ENCODE measurements at places on chromosomes 2 and 18.

- no peak for DNase-seq
Measured at GRCh38 chr18:68925268-68925667, 127.4 kb downstream of the CCDC102B start.

GRCh38 chr2:196954001-196954400, 27.5 kb upstream of the PGAP1 start:
- DNase-seq: no peak

- no peak for DNase-seq
Measured at GRCh38 chr2:134402410-134402809, 148.5 kb downstream of the MGAT5 start.

- no peak for DNase-seq
Measured at GRCh38 chr18:33596178-33596854, 18.3 kb downstream of the ASXL3 start.

- no peak for DNase-seq
Measured at GRCh38 chr2:198490748-198491147, 686.4 kb downstream of the PLCL1 start.

DNA sequence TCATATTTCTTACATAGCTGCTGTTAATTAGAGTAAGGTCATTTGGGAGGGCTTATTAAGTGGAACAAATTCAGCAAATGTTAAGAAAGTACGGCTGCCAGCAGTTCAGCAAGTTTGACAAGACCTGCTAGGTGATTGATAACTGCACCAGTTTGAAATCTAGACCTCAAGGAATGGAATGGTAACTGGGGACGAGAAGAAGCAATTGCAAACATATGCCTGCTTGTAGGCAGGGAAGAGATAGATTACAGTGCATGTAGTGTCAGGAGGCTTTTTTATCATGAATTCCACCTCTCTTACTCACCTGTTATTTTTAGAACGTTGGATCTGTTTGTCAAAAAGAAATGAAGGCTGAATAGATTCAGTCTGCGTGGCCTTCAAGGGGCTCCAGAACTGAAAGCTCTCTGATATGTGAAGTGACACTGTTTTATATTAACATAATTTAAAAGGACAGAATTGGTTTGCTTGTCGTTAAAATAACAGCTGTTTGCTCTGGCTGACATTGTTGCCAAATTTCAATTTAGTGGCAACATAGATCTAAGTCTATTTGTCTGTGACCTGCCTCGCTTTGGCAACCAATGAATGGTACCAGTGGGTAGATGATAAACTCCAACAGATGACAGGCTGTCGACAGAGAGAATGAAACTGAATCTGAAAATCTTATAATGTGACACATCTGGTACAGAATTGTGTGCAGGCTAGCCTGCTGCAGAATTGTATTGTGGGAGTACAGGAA, 199.3 kb downstream of the ZNF407 start:
- no peak for DNase-seq

DNA sequence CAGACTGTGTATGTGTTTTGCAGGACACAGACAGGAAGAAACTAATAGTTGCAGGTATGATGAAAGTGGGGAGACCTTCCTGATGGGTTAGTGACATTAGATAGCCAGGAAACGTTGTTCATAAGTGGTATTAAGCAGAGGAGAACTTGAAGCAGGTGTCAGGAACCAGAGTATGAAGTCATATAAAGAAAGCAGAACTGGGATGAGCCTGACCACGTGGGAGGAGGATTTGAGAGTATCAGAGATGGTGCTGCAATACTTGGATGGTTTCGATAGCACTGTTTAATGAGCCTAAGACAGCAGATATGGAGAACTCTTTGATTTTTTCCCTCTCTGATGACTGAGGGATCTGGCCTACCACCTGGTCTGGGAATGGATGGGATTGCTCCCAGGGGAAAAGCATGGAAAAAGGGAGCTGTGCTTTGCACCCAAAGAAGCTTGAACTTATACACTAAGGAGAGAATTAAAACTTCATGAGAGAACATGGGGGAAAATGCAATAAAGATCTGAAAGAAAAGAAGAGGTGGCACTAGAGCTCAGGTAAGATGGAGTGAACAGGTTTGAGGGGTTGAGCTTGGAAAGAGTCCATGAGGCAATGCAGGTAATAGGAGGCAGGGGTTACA, 226.0 kb upstream of the LRRTM1 start:
- DNase-seq: no peak

GRCh38 chr2:203451011-203451410, 84.1 kb downstream of the RAPH1 start:
- no peak for DNase-seq

DNA sequence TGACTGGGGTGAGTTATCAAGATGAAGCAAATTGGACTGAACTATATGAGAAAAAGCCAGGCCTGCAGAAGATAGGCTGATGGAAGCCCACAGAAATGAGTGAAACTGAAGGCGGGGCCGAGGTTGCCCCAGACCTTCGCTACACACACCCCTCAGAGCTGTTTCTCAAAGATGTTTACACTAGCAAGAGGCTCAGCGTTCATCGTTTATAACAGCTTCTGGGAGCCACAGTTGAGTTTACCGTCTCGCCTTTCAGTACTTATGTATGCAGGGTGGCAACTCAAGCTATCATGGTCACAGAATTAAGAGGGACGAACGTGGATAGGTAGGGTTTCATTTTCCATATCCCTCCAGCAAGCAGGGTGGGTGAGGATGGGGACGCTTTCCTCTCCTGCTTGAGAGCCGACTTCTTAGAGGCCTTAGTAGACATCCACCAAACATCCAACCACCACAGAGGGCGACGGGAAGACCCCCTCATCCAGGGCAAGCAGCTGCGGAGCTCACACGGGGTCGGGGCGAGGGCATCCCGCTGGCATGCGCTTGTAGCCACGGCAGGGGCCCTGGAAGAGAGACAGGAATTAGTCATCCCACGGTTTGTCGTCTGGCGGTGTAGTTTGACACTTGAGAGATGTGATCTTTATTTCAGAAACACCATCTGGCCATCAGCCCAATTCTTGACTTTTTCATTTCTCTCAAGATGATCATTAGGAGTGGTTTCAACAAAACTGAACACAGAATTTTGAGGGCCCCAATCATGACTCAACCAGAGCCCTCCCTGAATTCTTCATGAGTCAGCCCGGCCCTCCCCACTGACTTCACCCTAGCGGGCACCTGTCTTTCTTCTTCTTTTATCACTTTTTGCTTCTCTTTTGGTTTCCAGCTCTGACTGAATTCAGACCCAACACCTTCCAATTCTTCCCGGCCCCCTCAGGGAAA, 109.1 kb upstream of the CTDP1 start:
- no peak for DNase-seq

Measured in A549 (cell line).